ENCODE measurements at places on chromosomes 12 and 14. TPM values are rescaled to one million over a fixed set of nuclear protein-coding genes. Genes with fewer than 3 reads are reported as not detected.

DNA sequence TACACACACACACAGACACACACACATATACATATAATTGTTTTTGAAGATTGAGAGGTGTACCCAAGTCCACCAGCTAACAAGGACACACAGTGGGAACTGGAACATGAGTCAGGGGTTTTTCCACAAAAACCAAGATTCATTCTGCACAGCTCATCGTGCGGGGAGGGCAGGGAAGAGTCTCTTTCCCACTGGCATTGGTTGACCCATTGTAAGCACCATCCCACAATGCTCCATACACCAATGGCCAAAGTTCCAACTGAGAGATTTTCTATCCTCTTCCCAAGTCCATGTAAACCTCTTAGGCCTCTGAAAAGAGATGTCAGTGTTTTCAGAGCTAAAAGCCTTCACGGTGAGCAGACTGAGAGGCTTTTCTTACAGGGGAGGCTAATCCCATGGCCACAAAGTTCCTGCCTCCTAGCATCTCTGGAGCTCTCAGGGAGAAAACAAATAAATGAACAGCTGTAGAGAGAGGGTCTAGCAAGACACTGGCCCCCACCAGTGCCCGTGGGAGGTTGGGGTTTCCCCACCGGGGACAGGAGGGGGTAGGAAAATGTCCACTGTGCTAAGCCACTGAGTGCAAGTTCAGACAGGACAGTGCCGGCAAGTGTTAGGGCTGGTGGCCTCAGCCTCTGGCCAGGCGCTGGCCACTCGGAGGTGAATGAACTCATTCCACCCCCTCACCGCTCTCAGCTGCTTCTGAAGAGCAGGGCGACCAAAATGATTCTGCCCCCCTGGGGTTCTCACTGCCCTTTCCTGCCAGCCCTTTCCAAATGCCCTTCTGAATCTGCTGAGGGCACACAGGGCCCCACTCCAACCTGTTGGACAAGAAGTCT, 21.5 kb upstream of the TC2N start:
- H3K27me3 ChIP-seq, result no peaks in the 10 kb centered on the region
- peak overlapping the region; percentile 92 for H3K27ac ChIP-seq
- peaks cover 37% of the 10 kb centered on the region for H3K4me1 ChIP-seq
- no peak overlapping the region for H3K4me3 ChIP-seq
- no peak for DNase-seq

- DNase-seq, result no peak
- H3K4me3 ChIP-seq, result no peak overlapping the region
- H3K4me1 ChIP-seq, result no peaks in the 10 kb centered on the region
- H3K27me3 ChIP-seq, result no peaks in the 10 kb centered on the region
Observed at GRCh38 chr14:91373591-91374254, 43.9 kb downstream of the CCDC88C start.

- no peaks in the 10 kb centered on the region for H3K36me3 ChIP-seq
- DNase-seq, result no peak
- H3K27ac ChIP-seq, result peak overlapping the region; percentile 61
- H3K4me3 ChIP-seq, result no peak overlapping the region
Observed at GRCh38 chr12:118357257-118358007, 15.3 kb downstream of the TAOK3 start.

DNA sequence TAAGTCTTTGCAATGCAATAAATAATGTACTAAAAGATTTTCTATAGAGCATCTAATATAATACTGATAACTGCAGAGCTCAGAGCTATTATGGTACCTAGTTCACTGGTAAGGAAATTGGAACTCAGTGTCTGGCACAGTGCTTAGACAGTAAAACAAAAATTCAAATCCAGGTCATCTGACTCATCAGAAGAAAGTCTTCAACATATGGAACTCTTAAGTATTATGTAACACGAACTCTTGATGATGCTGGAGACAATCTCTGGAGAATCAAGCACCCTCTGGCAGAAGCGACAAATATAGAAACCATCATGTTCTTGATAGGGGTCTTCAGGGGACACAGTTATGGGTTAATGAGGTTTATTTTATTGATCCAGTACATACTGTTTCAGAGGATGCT, 37.3 kb upstream of the TRHDE start:
- H3K4me1 ChIP-seq, result no peaks in the 10 kb centered on the region
- no peaks in the 10 kb centered on the region for H3K27me3 ChIP-seq
- no peak overlapping the region for H3K4me3 ChIP-seq
- no peaks in the 10 kb centered on the region for H3K36me3 ChIP-seq
- DNase-seq, result no peak

Gene MSI1
- 0.59 TPM for total RNA-seq

Gene ZNF891
- total RNA-seq, result 4.6 TPM

GRCh38 chr14:53398616-53399015, 245.5 kb upstream of the DDHD1 start:
- no peak overlapping the region for H3K4me3 ChIP-seq
- H3K27me3 ChIP-seq, result no peaks in the 10 kb centered on the region
- DNase-seq, result no peak
- H3K36me3 ChIP-seq, result no peaks in the 10 kb centered on the region
- no peaks in the 10 kb centered on the region for H3K4me1 ChIP-seq

Gene MYF6
- total RNA-seq, result not detected

GRCh38 chr14:65462411-65462810, 49.9 kb downstream of the FUT8 start:
- H3K4me1 ChIP-seq, result no peaks in the 10 kb centered on the region
- no peak overlapping the region for H3K4me3 ChIP-seq
- H3K27ac ChIP-seq, result no peak overlapping the region
- H3K36me3 ChIP-seq, result no peaks in the 10 kb centered on the region
